ENCODE measurements at places on chromosomes 1 and 21.
A peak's percentile ranks its signal among the peaks of the same experiment; 100 is the strongest.

DNA sequence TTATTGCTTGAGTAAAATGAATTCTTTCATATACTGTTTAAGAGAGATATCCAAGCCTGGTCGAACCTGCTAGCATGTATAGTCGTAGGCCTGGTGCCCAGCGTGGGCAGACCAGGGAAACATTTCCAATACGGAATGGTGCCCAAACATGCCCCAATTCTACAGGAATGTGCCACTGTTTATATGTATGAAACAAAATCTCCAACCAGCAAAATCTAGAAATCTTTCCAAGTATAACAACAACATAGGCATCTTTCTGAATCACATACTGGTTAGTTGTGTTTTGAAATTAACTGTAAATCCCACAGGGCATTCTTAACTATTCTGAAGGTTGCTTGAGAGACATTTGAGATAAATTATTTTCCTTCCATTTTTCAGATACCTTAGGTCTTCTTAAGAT, 17.0 kb upstream of the ABCD3 start:
- DNase-seq = no peak
- no peak overlapping the region for H3K4me3 ChIP-seq
- H3K27ac ChIP-seq = no peak overlapping the region
- H3K4me1 ChIP-seq = no peaks in the 10 kb centered on the region

GRCh38 chr1:206004826-206005225, 1.6 kb upstream of the RAB7B start:
- peaks cover 22% of the 10 kb centered on the region for H3K4me1 ChIP-seq
- no peaks in the 10 kb centered on the region for H3K27me3 ChIP-seq
- DNase-seq = peak; percentile 61
- no peak overlapping the region for H3K4me3 ChIP-seq
- H3K27ac ChIP-seq = no peak overlapping the region
- H3K36me3 ChIP-seq = no peaks in the 10 kb centered on the region

- peaks cover 36% of the 10 kb centered on the region for H3K27me3 ChIP-seq
- H3K27ac ChIP-seq = no peak overlapping the region
- peaks cover 11% of the 10 kb centered on the region for H3K36me3 ChIP-seq
- DNase-seq = no peak
- peaks cover 28% of the 10 kb centered on the region for H3K4me1 ChIP-seq
Observed at GRCh38 chr1:228161362-228161761, 4.2 kb upstream of the IBA57 start.

- peaks cover 92% of the 10 kb centered on the region for H3K27me3 ChIP-seq
- peaks cover 2% of the 10 kb centered on the region for H3K36me3 ChIP-seq
- no peak overlapping the region for H3K27ac ChIP-seq
- H3K4me3 ChIP-seq = no peak overlapping the region
- no peak for DNase-seq
Observed at GRCh38 chr1:156923670-156924477, 3.4 kb downstream of the LRRC71 start.
